ENCODE measurements at places on chromosomes 6 and 20.

GRCh38 chr20:19976595-19977372 is 40.4 kb upstream of the NAA20 start:
- no peak for DNase-seq

DNA sequence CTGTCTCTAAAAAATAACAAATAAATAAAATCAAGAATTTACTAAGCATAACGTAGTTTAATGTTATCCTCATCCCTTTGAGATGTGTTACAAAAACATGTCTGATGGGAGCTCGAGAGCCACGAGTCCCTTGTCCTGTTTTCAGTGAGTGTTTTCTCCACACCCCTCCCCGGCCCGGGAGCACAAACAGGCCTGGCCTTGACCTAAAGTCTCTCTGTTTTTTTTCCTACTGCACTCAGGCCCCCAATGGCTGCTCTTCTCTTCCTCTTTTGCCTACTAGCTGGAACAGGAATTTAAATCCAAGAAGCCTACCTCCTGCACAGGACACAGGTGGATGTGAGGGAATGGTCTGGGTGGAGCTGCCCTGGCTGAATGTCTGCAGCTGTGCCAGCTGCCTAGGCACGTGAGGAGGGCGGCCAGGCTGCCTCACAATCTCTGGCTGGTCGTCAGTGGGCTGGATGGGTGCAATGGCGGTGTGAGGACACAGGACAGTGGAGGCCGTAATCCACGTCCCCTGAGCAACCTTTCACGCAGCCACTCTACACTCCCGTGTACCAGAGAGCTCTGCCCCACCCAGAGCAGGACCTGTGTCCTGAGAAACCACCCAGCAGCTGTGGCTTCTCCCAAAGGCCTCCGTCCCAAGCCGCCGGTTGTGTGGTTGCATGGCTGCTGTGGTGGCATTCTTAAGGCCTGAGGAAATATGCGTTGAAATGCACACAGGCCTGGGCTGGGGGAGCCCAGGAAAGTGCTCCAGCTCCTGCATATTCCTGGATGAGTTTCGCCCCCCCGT is 117.5 kb downstream of the FAM120B start:
- DNase-seq, result no peak

- no peak for DNase-seq
Observed at GRCh38 chr6:49540614-49541013, 9.9 kb upstream of the C6orf141 start.

- DNase-seq, result no peak
Observed at GRCh38 chr20:44146272-44146671, 40.7 kb downstream of the JPH2 start.

DNA sequence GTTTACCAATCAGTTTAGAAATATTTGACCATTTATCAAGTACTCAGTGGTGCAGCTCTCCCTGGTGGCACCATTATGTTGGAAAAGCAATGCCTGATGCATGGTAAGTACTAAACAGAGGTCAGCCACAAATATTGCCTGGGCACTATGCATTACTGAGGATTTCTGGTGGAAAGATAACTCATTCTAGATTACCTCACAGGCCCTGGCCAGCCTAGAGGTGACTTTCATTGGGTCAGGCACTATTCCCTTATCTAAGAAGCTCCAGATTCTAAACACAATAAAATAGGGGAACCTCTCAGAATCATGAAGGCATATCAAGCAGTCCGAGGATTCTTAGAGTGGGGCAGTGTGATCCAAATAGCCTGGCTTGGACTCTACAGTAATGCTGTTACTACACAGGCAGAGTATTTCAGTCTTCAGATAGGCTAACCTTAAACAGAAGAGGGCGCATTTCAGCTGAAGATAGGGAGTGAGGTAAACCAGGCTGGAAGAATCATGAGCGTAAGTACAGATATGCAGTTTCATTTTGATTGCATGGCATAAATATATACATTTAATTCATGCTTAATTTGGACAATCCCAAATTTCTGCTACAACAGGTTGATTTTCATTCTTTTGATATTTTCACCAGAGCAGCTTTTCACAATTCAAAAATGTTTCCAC is 12.1 kb downstream of the LGSN start:
- DNase-seq, result no peak

DNA sequence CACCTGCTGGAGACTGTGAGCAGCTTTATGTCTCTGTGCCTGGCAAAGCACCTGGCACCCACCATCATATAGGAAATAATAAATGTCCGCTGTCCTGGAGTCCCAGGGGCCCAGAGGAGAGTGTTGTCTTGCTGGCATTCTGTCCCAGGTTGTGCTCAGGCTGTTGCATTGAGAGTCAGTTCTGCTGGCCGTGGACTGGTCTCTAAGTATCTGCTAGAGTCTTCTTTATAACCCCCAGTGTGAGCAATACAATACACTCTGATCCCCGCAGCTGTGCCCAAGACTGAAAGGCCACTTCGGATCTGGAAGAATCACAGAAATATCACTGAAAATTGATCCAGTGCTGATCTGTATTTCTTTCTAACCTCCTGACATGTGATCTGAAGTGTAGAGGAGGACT is 38.3 kb upstream of the HINT3 start:
- no peak for DNase-seq
